ENCODE measurements at places on chromosomes 16 and 17.

- DNase-seq: no peak
These were observed 14.8 kb upstream of the NUP93 start for GRCh38 chr16:56715126-56715525.

DNA sequence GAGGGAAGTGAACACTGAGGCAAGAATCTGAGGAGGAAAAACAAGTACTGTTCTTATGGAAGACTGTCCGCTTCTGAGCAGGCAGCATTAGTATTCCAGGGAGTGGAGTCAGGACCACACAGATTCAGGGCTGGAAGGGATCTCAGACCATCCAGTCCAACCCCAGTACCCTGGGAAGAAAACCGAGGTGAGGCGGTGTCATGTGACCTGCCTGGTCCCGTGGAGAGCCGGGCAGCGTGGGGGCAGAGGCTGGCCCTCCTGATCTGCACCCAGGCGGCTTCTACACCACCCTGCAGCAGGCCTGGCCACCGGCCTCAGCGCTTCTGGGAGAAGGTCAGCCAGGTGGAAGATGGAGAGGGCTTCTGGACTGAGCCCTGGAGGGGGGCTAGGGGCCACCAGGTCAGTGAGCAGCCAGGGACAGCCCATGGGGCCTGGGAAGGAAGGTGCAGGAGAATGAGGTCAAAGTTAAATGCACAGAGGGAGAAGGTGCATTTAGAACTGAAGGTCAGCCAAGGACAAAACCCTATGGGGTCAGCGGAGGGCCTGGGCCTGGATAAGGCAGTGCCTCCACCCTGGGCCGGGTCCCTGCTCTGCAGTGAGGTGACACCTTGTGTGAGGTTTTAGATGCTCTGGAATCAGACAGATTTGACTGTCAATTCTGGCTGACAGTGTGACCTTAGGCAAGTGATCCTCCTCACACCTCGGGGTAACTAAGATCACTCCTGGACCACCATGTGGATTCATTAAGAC lies 45.9 kb downstream of the VAC14 start:
- no peak for DNase-seq

GRCh38 chr17:79630821-79631639 lies 20.2 kb upstream of the RBFOX3 start:
- no peak for DNase-seq

GRCh38 chr17:56257075-56257474 lies 103.8 kb downstream of the ANKFN1 start:
- no peak for DNase-seq

DNA sequence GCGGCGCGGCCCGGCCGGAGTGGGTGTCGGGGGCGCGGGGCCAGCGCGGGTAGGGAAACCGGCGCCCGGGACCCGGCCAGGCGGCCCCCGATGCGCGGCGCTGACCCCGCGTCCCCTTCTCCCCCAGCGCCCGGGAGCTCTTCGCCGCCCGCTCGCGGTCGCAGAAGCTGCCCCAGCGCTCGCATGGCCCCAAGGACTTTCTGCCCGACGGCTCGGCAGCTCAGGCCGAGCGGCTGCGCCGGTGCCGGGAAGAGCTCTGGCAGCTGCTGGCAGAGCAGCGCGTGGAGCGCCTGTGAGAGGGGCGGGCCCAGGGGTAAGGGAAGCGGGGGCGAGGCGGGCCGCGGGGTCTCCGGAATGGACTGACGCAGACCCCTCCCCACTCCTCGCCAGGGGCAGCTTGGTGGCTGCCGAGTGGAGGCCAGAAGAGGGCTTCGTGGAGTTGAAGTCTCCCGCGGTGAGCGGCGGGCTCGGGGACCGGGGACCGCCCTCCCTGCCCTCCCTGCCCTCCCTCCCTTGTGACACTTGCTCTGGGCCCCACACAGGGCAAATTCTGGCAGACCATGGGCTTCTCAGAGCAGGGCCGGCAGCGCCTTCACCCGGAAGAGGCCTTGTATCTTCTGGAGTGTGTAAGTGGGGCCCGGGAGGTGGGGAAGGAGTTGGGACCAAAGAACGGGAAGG lies 430 bp downstream of the TSEN54 start:
- no peak for DNase-seq

DNA sequence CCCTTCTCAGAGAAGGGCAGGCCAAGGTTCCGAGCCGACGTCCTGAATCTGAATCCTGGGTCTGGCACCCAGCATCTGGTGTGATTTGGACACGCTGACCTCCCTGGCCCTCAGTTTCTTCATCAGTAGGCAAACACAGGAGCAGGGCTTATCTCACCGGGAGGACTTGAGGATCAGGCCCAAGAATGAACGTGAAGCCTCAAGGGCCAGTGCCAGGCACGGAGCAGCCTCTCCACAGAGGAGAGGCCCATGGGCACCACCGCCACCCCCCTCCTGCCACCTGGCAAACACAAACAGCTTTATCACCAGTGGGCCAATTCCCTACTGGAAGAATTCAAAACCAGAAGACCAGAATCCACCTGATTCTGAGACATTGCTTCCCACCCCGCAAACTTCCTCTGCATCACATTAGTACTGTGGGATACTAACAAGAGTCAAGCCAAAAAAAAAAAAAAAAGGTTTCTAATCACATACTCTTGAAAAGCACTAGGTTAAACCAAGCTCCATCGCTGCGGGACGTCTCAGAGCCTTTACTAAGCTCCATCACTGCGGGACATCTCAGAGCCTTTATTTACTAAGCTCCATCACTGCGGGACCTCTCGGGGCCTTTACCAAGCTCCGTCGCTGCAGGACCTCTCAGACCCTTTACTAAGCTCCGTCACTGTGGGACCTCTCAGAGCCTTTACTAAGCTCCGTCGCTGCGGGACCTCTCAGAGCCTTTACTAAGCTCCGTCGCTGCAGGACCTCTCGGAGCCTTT lies 68.0 kb upstream of the DOC2B start:
- no peak for DNase-seq

Data from stimulated activated CD8-positive, alpha-beta memory T cell treated with anti-CD3 and anti-CD28 coated beads, Interleukin-12 subunit alpha, Interleukin-12 subunit beta, amount 100 ng/mL, for 4 hours (primary cell).